ENCODE measurements at places on chromosomes 16 and 17.

DNA sequence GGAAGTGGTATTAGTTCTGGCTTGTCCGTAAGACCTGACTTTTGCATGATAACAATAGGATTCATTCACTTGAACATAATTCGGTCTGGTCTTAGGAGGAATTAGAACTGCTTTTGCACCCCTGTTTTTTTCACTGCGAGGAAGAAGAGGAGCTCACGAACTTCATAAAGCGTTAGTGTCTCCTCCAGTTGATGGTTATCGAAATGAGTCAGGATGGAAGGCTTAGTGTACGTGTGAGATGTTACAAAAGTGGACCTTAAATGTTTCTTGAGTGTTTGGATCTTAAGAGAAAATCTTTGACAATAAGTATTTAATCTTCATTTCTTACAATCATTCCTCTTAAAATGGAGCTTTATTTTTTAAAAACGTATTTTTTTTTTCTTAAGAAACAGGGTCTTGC is 52.8 kb downstream of the USP10 start:
- no peak for DNase-seq

DNA sequence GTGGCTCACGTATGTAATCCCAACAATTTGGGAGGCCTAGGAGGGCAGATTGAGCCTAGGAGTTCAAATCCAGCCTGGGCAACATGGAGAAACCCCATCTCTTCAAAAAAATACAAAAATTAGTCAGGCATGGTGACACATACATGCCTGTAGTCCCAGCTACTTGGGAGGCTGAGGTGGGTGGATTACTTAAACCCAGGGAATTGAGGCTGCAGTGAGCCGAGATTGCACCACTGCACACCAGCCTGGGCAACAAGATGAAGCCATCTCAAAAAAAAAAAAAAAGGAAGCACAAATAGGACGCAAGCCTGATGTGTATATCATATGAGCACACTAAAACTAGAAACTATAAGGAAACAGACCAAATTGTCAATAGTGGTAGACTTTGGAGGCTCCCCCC is 17.1 kb upstream of the FLCN start:
- DNase-seq: no peak

- DNase-seq: no peak
These were observed 76.1 kb downstream of the FTO start for GRCh38 chr16:53780051-53780450.

DNA sequence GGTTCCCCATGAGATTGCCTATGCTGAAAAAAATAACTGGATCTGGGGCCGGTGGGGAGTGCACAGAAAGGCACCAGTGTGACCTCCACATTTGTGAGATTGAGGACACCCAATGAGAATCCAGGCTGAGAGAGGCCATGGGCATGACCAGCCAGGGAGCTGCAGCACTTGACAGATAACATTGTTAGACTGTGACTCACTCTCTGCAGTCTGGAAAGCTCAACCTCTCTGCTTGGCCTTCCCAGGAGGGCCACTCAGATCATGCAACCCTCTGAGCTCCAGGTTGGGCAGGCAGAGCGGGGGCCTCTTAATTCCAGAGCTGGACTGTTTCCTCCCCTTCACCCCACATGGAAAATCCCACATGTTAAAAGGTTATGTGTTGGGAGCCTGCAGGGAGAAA is 30.1 kb downstream of the FZD2 start:
- no peak for DNase-seq

DNA sequence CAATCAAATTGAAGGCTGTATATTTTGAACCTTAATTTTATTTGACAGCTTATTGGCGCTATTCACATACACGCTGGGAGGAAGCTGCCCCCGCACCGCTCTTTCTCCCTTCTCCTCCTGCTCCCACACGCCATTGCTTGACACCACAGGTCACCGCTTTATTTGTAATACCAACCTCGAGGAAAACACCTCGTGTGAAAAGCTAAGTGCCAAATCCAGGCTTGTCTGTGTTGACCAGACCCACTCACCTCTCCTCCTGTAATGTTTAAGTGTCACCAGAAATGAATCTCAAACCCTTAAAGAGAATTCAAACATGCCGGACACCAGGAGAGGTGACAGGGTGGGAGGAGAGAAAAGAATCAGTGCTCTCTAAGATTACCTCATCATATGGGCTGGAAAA is 331.4 kb downstream of the GRIN2A start:
- no peak for DNase-seq

DNA sequence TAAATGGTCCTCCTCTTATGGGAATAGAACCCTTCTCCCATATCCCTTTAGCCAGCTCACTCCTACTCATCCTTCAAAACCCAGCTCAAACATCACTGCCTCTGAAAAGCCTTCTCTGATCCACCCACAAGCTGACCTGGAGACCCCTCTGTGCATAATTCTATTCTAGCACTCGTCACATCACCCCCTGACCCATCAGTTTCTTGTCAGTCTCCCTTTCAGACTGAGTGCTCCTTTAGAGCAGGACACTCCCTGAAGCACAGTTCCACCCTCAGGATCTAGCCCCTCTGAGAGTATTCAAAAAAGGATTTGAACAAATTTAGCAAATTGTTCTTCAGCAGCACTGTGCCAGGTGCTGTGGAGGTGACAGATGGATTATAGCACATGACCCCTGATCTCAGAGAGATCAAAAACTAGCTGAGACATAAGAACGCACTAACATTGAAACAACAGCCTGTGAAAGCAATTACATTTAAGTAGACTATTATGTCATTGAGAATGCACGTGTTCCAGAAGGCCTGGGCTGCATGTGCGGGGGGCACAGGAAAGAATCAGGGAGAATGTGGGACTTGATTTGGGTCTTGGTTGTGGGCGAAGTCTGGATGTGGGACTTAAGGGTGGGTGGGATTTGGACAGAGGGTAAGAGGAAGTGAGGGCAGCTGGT is 43.5 kb downstream of the MRPS23 start:
- no peak for DNase-seq

GRCh38 chr17:76136276-76137000 is 4.6 kb downstream of the FOXJ1 start:
- DNase-seq: no peak

Data from CD4-positive, alpha-beta T cell (primary cell).